Left renal cortex interstitium (tissue), 4 donors: ENCODE measurements at places on chromosomes 4 and X. TPM values are rescaled to one million over a fixed set of nuclear protein-coding genes. Genes with fewer than 3 reads are reported as not detected.

The EPGN gene
- polyA plus RNA-seq: 0.49 TPM

The MED28 gene
- 70.0 TPM for polyA plus RNA-seq

The KLF8 gene
- 6.4 TPM for polyA plus RNA-seq

The FOXP3 gene
- polyA plus RNA-seq: 0.47 TPM

The CYP2U1 gene
- 5.3 TPM for polyA plus RNA-seq

The MAGEC1 gene
- not detected for polyA plus RNA-seq

The SPIN2A gene
- 4.5 TPM for polyA plus RNA-seq

The DMRTC1 gene
- 0.62 TPM for polyA plus RNA-seq

The AMBN gene
- polyA plus RNA-seq: 2.6 TPM

The RASL11B gene
- polyA plus RNA-seq: 50.6 TPM

The SSX3 gene
- not detected for polyA plus RNA-seq

The TCEAL9 gene
- polyA plus RNA-seq: 227 TPM

The SMIM10 gene
- polyA plus RNA-seq: 10.6 TPM

The FAT1 gene
- 257 TPM for polyA plus RNA-seq

The AMTN gene
- not detected for polyA plus RNA-seq

The RHOH gene
- polyA plus RNA-seq: 0.81 TPM

The GPC4 gene
- polyA plus RNA-seq: 18.9 TPM

The FGF2 gene
- polyA plus RNA-seq: 8.1 TPM

The HPGDS gene
- polyA plus RNA-seq: 4.7 TPM

The PRKG2 gene
- polyA plus RNA-seq: 1.6 TPM

The CDKL2 gene
- 11.9 TPM for polyA plus RNA-seq

GRCh38 chr4:180539284-180539683 lies 1703.9 kb upstream of the TENM3 start:
- no peak for DNase-seq

GRCh38 chr4:180665994-180666824 lies 1577.0 kb upstream of the TENM3 start:
- DNase-seq: peak; percentile 59

GRCh38 chrX:15525664-15526416 lies 25.2 kb downstream of the BMX start:
- DNase-seq: no peak

DNA sequence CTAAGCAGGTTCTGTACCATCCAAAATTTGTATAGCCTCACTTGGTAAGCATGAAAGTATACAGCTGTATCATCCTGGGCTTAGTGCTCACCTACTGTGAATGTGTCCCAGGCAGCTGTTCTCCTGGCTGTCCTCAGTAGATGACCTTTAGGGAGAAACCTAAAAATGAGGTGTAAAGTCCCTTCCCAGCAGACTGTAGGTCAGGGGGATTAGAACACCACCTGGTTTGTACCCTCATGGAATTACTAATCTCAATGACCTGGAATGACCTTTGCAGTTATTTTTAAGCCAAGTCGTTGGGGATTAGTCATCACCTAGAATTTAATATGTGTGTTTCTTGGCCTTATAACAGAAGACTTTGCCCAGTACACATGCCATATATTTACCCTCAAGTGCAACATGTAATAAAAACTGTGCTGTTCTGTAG lies 39.1 kb upstream of the MBTPS2 start:
- no peak for DNase-seq

- DNase-seq: no peak
Measured at GRCh38 chr4:170015285-170015684, 10.9 kb downstream of the MFAP3L start.

GRCh38 chrX:139113708-139114107 lies 402.2 kb upstream of the FGF13 start:
- no peak for DNase-seq

DNA sequence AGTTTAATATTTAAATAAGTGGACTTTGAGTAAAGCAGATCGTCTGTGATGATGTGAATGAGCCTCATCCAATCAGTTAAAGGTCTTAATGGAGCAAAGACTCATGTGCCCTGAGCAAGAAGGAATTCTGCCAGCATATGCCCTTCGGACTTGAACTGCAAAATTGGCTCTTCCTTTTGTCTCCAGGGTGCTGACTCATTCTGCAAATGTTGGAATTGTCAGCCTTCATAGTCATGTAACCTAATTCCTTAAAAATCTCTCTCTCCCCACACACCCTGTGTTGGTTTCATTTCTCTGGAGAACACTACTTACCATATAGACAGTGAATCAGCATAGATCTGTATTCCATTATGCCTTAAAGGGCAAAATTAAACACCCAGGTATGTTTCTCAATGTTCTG lies 609.8 kb upstream of the GALNTL6 start:
- DNase-seq: no peak

DNA sequence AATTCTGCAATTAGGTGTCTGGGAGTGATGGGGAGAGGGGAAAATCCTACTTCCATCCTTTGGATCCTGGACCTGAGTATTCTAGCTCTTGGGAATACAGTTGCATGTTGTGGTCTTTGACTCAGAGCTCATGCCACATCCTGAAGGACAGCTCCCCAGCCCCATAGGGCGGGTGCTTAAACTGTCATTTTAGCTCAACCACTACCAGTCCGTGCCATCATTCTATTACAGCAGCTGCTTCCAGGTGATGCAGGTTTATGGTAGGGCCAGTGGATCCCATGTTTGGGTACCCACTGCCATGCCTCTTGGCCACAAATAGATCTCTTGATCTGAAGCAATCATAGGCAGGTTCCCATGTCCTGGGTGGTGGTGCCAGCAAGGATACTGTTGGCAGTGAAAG lies 34.7 kb downstream of the CCKAR start:
- DNase-seq: no peak

DNA sequence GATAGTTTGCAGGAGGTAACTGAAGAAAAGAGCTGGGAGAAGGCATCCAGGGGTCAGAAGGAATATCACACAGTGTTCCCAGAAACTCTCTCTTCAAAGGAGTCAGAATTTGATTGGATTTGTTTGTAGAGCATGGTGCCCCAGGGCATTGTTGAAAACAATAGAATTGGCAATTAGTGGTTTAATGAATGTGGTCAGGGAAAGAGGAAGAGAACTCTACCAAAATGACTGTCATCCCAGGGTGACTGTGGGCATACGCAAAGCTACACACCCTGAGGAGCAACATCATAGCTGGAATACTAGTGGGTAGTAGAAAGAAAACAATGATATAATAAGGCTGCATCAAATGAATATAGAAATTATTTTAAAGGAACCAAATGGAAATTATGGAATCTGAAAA lies 21.5 kb downstream of the TNIP2 start:
- no peak for DNase-seq

DNA sequence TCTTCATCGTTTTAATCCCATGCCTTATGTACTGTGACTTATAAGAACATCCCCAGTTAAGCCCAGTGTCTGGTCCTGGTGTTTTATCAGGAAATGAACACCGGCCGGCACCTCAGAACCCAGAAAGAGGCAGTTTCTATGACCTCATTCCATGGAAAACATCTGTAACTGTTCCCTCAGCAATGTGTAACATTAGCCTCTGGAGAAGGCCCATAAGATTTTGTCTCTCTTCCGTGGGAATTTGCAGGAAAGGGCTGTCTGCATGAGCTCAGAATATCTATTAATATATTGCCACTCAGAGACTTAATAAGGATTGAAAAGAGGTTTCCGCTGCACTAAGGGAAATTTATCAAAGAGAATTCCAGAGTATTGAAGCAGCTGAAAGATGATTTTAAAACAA lies 3.1 kb upstream of the TCEANC start:
- DNase-seq: no peak

DNA sequence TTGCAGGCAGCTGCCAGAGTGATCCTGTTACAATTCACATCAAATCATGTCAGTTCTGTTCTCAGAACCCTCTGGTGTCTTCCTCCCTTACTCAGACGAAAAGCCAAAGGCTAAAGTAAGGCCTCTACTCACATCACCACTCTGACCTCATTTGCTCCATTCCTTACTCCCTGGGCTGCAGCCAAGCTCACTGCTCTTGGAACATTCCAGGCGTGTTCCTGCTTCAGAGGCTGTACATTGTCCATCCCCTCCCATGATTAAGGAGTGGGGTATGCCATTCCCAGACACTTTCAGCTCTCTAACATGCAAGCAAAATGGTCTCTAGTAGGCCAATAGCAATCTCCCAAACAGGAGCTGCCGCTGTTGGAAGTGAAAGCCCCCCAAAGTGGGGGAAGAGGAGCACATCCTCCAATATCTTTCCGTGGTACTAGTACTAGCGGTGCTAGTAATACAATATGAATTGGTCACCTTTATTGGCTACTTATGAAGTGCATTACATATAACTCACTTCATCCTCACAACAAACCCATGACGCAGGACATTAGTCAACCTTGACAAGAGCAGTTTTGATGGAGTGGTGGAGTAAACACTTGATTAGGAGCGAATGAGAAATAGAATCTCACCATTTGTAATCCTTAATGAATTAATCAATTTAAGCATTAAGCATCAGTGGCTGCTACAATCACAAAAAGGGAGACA lies 15.0 kb downstream of the GAB3 start:
- DNase-seq: no peak

GRCh38 chrX:114127411-114128025 lies 456.4 kb upstream of the HTR2C start:
- no peak for DNase-seq

- DNase-seq: no peak
Measured at GRCh38 chrX:45479196-45479834, 278.6 kb upstream of the DIPK2B start.

DNA sequence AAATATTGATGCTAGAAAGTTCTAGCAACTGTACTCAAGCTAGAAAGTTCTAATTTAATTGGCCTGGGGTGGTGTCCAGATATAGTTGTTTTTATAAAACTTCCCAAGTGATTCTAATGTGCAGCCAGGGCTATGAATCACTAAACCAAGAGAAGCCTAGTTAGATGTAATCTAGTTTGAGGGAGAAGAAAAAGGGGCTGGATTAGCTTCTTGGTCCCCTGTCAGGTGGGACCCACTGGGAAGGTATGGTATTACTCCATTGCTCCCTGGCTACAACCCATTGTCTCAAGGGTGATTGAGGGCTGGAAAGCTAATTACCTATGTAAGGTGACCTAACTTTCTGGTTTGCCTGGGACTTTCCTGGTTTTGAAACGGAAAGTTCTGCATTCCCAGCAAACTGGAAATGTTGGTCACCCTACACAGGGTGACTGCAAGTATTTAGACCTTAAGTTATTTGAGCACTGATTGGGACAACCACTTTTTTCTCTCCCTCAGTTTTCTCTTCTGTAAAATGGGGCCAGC lies 23.9 kb upstream of the MSN start:
- DNase-seq: no peak

GRCh38 chrX:12974796-12975669 lies at the start of gene TMSB4X:
Gene TMSB4X (plus strand): TSS chrX:12975110.
- DNase-seq: no peak

- DNase-seq: no peak
Measured at GRCh38 chrX:115408771-115409400, 119.4 kb downstream of the LUZP4 start.

GRCh38 chrX:123425471-123425870 lies 241.4 kb downstream of the GRIA3 start:
- no peak for DNase-seq

- no peak for DNase-seq
Measured at GRCh38 chrX:39445336-39445735, 644.1 kb downstream of the MID1IP1 start.

DNA sequence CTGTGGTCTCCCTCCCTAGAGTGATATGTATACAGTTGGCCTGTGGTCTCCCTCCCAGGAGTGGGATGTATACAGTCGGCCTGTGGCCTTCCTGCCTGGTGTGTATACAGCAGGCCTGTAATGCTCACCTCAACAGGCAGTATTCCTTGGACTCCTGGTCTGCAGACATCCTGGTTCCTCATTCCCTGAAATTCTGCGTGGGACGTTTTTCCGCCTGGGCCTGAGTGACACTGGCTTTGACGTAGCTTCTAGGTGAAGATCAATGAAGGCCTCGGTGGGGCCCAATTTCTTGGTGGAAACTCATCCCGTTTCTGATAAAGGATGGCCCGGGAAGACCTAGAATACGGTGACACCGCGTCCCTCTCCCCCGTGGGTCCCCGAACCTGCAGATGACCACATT lies 98.7 kb upstream of the PPP2R3B start:
- no peak for DNase-seq

- no peak for DNase-seq
Measured at GRCh38 chr4:113384600-113384999, 335.1 kb downstream of the ANK2 start.

DNA sequence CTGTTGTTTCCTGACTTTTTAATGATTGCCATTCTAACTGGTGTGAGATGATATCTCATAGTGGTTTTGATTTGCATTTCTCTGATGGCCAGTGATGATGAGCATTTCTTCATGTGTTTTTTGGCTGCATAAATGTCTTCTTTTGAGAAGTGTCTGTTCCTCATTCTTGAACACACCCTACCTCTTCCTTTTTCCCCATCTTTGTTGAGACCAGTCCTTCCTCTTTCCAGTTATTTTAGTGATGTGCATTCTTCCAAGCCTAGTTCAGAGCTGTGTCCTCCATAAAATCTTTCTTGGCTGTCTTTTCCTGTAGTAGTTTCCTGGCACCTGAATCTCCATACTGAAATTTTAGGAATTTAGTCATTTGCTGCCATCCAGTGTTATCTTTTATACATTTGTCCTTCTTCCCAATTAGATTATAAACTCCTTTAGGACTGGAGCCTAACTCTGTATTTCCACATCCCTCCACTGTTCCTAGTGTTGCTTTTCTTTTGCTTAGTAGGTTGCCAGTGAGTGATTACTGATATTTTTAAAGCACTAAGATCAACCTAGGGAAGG lies 11.4 kb downstream of the FHIP1A start:
- no peak for DNase-seq

GRCh38 chrX:10152086-10152485 lies 4.7 kb upstream of the CLCN4 start:
- DNase-seq: no peak

- DNase-seq: no peak
Measured at GRCh38 chr4:23942471-23942870, 52.6 kb upstream of the PPARGC1A start.

DNA sequence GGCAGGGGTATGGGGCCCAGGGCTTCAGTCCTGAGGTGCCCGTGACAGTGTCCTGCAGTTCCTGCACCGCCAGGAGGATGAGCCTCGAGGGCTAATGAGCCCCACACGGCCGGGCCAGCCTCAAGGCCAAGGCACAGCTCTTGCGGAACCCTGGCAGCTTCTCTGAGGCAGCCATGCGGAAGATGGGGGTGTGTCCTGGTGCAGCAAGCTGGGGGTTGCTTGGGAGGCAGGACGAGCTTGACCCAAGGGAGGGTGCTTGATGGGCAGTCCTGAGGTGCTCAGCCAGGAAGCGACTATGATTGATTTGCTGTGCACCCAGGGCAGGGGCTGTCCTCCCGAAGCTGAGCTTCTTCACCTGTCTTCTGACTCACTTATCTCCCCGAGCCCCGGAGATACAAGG lies 9.1 kb upstream of the FGFR3 start:
- DNase-seq: no peak

DNA sequence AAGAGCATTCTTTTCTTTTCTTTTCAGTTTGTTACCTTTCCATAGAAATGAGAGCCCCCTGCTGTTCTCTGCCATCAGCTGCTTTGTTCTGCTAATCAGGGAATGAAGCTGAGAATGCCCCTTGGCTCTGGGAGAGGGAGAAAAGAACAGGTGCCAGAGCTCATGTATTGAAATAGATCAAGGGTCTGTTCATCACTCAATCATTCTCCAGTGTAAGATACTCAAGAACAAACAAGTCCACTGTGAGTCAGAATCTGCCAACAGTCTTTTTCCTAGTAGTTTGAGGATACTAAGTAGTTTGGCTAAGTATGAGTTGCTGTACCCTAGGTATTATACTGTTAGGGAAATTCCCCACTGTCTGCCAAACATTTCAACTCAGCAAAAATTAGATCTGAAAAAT lies 144.3 kb downstream of the RTL3 start:
- no peak for DNase-seq

- no peak for DNase-seq
Measured at GRCh38 chr4:186772936-186773487, 49.4 kb upstream of the FAT1 start.
